ENCODE measurements at places on chromosomes 2 and 18. TPM values are rescaled to one million over a fixed set of nuclear protein-coding genes. Genes with fewer than 3 reads are reported as not detected.

PARD6G gene
- 0.40 TPM for total RNA-seq

TSPYL6 gene
- not detected for total RNA-seq

SLC16A14 gene
- 4.0 TPM for total RNA-seq

TNFAIP6 gene
- total RNA-seq: not detected

SERPINB3 gene
- total RNA-seq: not detected

CXCR1 gene
- not detected for total RNA-seq

PDIA6 gene
- 187 TPM for total RNA-seq

KCNG2 gene
- not detected for total RNA-seq

TUBB8B gene
- not detected for total RNA-seq

AP1S3 gene
- 17.4 TPM for total RNA-seq

CRYGD gene
- not detected for total RNA-seq

REEP1 gene
- total RNA-seq: 0.19 TPM

CD207 gene
- not detected for total RNA-seq

DNAJC5G gene
- total RNA-seq: not detected

MFSD2B gene
- total RNA-seq: 0.14 TPM

CCDC68 gene
- total RNA-seq: not detected

ANKRD29 gene
- not detected for total RNA-seq

AOX1 gene
- not detected for total RNA-seq

AMER3 gene
- not detected for total RNA-seq

PKDCC gene
- not detected for total RNA-seq

MRPL30 gene
- 31.2 TPM for total RNA-seq

GNAL gene
- 0.40 TPM for total RNA-seq

CARF gene
- 3.9 TPM for total RNA-seq

IGFBP5 gene
- total RNA-seq: not detected

CYRIA gene
- 1.8 TPM for total RNA-seq

All from activated CD4-positive, alpha-beta T cell treated with anti-CD3 and anti-CD28 coated beads, Interleukin-2, amount 10 ng/mL, durations not matched to agents 24 days and 14 days (primary cell).